Stimulated activated CD8-positive, alpha-beta memory T cell treated with anti-CD3 and anti-CD28 coated beads, Interleukin-12 subunit alpha, Interleukin-12 subunit beta, amount 100 ng/mL, for 4 hours (primary cell): ENCODE measurements at places on chromosomes 12 and 14.

GRCh38 chr14:60650373-60650961 lies 1.2 kb upstream of the SIX1 start:
- DNase-seq = no peak

- no peak for DNase-seq
Observed at GRCh38 chr12:988646-989045, 2.4 kb upstream of the ERC1 start.

DNA sequence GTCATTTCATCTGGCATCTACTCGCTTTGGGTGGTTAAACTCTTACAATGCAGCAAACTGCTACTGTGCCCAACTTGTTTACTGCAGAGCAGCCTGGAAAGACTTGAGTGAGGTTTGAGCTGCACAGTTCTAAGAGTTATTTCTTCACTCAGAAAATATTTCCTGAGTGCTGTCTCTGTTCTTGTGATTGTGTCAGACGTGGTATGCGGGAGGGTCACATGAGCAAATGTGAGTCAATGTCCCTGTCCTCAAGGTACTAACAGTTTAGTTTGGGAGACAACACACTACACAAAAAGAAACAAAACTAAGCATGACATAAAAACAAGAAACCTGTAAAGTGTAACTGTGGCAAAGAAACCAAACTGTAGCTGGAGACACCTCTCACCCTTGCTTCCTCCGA lies 32.4 kb downstream of the FLVCR2 start:
- no peak for DNase-seq

DNA sequence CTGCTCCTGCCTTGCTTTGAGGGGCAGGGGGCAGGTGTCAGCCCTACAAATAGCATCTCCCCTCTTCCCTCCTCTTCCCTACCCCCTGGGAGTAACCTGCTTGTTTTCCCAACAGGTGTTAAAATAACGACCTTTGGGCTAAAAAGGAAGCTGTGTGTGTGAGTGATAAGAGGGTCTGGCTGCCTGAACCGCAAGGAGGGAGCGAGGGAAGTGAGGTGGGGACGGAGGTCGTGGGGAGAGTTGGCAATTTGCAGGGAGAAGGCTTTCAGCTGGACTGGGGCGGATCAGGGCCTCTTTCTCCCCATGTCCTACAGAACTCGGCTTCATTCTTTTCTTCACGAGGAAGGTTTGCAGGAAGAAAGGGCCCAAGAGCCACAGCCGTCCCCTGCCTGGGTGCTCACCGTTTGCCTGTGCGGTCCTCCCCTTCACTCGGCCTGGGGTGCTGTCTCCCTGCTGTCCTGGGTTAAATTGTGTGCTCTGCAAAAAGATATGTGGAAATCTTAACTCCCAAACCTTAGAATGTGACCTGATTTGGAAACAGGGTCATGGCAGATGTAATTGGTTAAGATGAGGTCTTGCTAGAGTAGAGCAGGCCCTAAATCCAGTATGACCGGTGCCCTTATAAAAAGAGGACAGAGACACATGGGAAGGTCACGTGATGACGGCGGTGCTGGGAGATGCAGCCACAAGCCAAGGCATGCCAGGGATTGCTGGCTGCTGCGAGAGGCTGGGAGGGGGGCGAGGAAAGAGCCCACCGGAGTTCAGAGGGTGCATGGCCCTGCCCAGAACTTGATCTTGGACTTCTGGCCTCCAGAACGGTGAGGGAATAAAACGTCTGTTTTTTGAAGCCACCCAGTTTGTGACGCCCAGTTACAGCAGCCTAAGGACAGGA lies 38.7 kb upstream of the NCOR2 start:
- no peak for DNase-seq

GRCh38 chr14:100746326-100746725 lies 19.6 kb downstream of the DLK1 start:
- no peak for DNase-seq

DNA sequence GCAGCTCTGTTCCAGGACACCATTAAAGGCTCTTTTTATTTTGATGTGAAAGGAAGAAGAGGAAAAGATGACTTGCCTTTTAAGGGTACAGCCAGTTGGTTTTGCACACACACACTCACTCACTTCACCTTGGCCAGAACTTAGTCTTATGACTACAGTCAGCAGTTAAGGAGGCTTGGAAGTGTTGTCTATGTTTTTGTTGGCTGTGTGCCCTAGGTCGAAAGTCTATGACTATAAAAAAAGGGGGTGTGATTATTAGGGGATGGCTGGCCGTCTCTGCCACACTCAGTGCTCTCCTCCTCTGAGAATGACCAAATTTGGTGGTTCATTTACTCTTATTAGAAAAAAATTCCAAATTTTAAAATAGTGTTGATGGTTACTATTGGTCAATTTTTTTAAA lies 139.5 kb upstream of the OTX2 start:
- no peak for DNase-seq

DNA sequence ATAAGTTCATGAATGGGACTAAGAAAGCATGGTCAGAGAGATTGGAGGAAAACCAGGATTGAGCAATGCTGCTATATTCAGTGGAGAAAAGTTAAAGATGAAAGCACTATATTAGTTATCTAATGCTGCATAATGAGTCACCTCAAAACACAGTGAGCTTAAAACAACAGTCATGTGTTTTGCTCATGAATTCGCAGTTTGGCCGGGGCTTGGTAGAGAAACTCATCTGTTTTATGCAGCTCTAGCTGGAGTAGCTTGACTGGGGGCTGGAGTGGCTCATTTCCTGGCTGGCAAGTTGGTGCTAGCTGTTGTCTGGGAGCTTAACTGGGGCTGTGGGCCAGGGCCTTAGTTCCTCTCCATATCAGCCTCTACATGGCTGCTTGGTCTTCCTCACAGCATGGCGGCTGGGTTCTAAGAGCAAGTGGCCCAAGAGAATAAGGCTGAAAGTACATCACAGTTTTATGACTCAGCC lies 90.1 kb downstream of the ADCK1 start:
- no peak for DNase-seq

- DNase-seq = no peak
Observed at GRCh38 chr14:95311752-95312151, 8.0 kb downstream of the CLMN start.

GRCh38 chr14:56273155-56273554 lies 154.9 kb downstream of the PELI2 start:
- DNase-seq = no peak

DNA sequence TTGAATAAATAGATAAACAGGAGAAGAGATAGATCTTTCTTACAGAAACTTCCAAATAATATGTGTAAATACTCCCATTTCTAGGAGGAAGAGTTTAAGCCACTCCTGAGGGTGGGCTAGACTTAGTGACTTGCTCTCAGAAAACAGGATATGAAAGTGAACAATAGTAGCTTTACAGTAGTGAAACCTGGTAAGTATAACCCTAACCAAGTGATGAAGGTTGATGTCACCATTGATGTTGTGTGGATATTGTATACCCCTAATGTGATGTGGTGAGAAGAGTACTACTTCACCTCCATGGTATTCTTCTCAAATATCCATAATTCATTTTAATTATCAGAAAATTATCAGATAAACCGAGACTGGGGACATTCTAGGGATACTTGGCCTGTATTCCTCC lies 20.9 kb downstream of the AKAP6 start:
- DNase-seq = no peak

GRCh38 chr12:6281081-6281809 lies 29.2 kb upstream of the PLEKHG6 start:
- no peak for DNase-seq

DNA sequence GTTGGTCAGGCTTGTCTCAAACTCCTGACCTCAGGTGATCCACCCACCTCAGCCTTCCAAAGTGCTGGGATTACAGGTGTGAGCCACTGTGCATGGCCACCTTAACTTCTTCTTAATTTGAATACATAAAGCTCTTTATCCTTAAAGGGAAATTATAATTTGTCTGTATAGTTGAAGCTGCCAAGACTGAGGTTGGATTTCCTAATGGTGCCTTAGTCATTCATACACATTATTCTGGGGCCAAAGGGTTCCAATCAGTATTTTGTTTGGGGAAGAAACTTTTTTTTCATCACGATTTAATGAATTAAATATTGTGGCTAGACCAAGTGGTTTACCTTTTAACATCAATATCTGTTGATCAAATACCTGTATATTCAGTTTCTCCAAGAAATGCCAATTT lies 135.9 kb downstream of the SYT1 start:
- no peak for DNase-seq

DNA sequence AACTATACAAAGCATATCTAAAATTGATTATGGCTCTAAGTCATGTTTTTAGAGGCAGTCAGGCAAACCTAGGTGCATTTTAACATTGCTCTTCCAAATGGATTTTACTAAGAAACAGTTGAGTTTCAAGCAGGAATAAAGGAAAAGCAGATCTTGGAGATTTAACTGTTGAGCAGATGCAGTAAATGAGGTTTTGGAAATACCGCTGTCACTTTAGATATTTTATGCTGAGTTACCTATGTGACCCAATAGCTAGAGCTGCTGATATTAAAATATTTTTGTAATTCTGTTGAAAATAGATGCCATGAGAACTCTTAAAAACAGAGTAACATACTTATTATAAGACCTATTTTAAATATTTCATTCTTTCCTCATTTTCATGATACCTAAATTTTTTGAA lies 181.4 kb downstream of the SYT1 start:
- no peak for DNase-seq

GRCh38 chr14:61388173-61388975 lies 67.0 kb downstream of the PRKCH start:
- DNase-seq = no peak

- no peak for DNase-seq
Observed at GRCh38 chr14:91396013-91396660, 21.5 kb downstream of the CCDC88C start.

- DNase-seq = no peak
Observed at GRCh38 chr12:116672010-116672409, 65.9 kb downstream of the SPRING1 start.
